ENCODE measurements at places on chromosomes 7 and 10. TPM values are rescaled to one million over a fixed set of nuclear protein-coding genes. Genes with fewer than 3 reads are reported as not detected.

Gene NUTM2E
- not detected for total RNA-seq

Gene CPA5
- not detected for total RNA-seq

Gene TMEM176B
- not detected for total RNA-seq

Gene EPO
- total RNA-seq, result not detected

Gene GIMAP6
- 0.32 TPM for total RNA-seq

Gene CXCL12
- total RNA-seq, result 255 TPM

Gene EMX2
- total RNA-seq, result not detected

Gene HPS1
- total RNA-seq, result 58.0 TPM

Gene DNAJC2
- total RNA-seq, result 16.0 TPM

Gene TAS2R5
- total RNA-seq, result 0.16 TPM

Gene MAP3K8
- total RNA-seq, result 28.8 TPM

Gene TAS2R39
- total RNA-seq, result not detected

Gene HOGA1
- total RNA-seq, result 0.72 TPM

Gene TRIM73
- 0.36 TPM for total RNA-seq
